ENCODE measurements at places on chromosomes 1 and 21.

- DNase-seq: no peak
These were observed 86.8 kb downstream of the ZC3H11B start for GRCh38 chr1:219526074-219526473.

DNA sequence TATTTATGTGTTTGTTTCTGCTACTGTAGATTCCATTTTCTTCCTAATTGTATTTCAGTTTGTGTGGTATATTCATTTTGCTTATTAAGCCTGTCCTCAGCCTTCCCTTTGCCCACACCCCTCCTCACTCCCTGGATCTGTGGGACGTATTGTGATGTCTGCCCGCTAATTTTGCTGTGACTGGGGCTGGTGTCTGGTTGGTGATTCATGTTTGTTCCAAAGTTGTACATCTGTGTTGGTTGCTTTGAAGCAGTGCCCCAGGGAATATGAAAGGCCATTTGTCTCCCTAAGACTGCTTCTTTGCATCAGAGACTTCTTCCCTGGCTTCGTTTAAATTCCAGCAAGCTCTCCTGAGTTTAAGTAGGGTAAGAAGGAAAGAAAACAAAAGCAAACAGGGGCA lies 289.5 kb upstream of the SGIP1 start:
- DNase-seq: no peak

- DNase-seq: no peak
These were observed 308.1 kb downstream of the PTPRU start for GRCh38 chr1:29544406-29544805.

GRCh38 chr1:15627343-15627988 lies 10.2 kb downstream of the DDI2 start:
- no peak for DNase-seq
